ENCODE measurements at places on chromosomes 12 and 14.
A peak's percentile ranks its signal among the peaks of the same experiment; 100 is the strongest.

DNA sequence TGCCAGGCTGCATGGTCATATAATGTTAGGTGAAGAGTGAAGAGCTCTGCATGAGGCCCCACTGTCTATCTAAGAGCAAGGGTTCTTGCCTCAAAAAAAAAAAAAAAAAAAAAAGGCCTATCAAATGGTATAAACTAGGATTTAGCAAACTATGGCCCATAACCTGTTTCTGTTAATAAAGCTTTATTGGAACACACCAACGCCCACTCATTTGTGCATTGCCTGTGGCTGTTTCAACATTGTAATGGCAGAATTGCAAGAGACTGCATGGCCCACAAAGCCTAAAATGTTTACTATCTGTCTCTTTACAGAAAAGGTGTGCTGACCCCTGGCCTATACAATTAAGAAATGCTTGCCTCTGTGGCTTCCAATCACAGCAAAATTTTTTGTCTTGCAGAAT, 12.8 kb downstream of the PLEKHG7 start:
- DNase-seq = no peak

GRCh38 chr12:50564237-50564947, 59.6 kb downstream of the DIP2B start:
- no peak for DNase-seq

DNA sequence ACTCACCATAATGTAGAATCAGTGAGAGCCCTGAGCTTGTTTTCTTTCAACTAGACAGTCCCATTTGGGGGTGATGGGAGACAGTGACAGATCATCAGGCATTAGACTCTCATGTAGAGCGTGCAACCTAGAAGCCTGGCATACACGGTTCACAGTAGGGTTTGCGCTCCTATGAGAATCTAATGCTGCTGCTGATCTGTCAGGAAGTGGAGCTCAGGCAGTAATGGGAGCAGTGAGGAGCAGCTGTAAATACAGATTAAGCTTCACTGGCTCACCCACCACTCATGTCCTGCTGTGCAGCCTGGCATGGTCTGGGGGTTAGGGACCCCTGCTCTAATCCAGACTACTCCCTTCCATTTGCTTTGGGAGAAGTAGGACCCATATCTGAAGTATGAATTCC, 55.6 kb downstream of the FNTB start:
- no peak for DNase-seq

DNA sequence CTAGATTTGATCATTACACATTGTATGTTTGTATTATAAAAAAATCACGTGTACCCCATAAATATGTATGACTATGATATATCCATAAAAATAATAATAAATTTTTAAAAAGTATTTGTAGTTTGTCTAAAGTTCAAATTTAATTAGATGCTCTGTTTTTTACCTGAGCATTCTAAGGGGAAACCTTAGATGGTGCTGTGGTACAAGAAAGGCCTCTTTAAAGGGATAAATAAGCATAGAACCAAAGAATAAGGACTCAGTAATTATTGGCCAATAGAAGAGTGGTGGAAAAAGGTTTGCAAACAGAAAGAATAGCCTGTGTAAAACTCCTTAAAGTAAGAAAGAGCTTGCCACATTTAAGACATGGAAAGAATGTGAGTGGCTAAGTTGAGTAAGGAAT, 580.1 kb upstream of the SEL1L start:
- DNase-seq = no peak

- DNase-seq = no peak
Observed at GRCh38 chr12:67391034-67391433, 121.9 kb downstream of the CAND1 start.

- DNase-seq = no peak
Observed at GRCh38 chr12:111529424-111530368, 69.4 kb downstream of the ATXN2 start.

- no peak for DNase-seq
Observed at GRCh38 chr12:112977139-112977538, 1.2 kb upstream of the OAS2 start.

- DNase-seq = peak; percentile 58
Observed at GRCh38 chr12:53985994-53986685, 1.2 kb downstream of the HOXC10 start.

DNA sequence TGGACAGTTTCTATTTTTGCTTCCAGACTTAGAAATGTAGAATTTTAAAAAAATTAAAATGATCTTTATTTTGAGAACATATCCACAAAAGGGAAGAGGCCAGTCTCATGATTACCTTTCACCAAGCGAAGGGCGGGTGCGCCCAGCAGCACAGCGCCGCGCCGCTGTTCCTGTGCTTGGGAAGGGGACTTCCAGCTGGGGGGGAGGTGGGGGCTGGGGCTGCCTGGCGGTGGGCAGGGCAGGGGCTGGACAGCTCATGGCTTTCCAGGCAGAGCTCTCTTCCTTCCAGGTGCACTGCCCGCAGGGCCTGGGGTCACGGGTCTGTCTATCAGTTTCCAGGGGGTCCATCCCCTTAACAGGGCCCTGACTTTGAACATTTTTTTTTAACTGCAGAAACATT, 199.9 kb downstream of the TTC7B start:
- DNase-seq = no peak

DNA sequence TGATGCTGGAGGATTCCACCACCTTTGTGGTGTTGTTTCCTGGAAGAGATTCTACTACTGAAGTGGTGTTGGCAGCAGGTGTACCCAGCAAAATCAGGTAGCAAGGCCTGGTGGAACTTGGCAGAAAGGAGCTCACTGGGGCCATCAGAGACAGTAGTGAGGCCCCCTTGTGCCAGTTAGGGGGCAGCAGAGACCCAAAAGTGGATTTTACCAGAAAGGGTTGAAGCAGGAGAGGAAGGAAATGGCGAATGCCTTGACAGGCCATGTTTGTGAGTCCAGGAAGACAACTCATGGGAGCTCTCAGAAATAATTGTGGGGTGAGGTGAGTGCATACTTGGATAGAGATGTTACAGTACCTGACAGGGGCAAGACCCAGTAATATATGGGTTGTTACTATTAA, 137.7 kb upstream of the FGD4 start:
- DNase-seq = no peak

- no peak for DNase-seq
Observed at GRCh38 chr12:24360907-24361306, 411.4 kb upstream of the SOX5 start.

DNA sequence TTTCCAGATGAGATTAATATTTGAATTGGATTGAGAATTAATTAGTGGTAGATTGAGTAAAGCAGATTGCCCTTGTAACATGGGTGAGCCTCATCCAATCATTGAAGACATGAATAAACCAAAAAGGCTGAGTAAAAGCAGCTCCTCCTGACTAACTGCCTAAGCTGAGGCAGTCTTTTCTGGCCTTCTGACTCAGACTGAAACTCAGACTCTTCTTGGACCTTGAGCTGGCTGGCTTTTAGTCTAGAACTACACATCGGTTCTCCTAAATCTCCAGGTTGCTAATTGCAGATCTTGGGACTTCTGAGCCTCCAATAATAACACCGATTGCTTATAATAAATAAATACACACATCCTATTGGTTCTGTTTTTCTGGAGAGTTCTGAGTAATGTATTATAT, 24.0 kb downstream of the FKBP11 start:
- DNase-seq = no peak

DNA sequence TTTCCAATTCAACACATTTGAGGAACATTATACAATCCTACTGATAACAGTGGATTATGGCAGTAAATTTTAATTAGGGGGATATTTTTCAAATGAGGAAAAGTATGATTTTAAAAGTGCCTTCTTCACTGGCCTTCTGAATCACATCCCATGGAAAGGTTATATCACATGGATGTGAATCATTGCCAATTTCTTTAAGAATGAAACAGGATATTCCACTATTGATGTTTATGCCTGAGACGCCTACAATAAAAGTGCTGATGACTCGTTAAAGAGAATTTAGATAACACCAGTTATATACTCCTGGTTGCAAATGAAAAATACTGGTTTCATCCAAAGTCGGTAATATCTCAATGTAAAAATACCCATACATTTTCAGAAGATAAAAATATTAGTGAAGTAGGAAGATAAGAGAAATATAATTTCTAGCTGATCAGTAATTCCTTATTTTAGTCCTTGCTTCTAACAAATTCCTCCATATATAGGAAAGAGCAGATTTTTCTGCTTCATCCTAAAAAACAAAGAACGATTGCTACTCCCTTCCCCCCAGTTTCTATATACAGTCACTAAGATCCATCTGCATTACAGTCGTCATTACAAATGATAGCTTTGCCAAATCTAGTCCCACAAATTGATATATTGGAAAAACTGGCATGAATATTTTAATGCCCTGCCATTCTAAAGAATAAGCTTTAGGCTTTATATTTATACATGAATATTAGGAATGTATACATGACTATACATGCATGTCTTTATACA, 139.5 kb upstream of the SOX5 start:
- DNase-seq = no peak

GRCh38 chr12:109735051-109735521, 21.5 kb downstream of the FAM222A start:
- peak; percentile 53 for DNase-seq

GRCh38 chr12:56836317-56836716, 73.2 kb downstream of the HSD17B6 start:
- DNase-seq = no peak

DNA sequence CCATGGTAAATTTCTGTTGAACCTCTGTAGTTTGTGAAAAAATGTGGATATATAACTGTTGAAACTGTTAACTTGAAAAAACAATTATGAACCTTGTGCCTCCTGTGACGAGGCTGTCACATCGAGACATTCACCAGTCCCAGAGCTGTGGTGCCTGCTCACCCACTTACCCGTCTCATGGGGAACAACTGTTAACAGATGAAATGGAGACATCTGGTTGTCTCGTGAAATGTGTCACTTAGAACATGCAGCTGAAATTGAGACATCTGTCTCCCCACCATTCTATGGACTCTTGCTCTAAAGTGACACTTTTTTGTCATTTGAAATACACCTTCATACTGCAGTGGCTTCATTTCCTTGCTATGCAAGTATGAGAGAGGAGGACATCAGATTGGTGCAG, 240.6 kb downstream of the GXYLT1 start:
- no peak for DNase-seq

- DNase-seq = no peak
Observed at GRCh38 chr12:55991110-55991509, 6.0 kb upstream of the SUOX start.

DNA sequence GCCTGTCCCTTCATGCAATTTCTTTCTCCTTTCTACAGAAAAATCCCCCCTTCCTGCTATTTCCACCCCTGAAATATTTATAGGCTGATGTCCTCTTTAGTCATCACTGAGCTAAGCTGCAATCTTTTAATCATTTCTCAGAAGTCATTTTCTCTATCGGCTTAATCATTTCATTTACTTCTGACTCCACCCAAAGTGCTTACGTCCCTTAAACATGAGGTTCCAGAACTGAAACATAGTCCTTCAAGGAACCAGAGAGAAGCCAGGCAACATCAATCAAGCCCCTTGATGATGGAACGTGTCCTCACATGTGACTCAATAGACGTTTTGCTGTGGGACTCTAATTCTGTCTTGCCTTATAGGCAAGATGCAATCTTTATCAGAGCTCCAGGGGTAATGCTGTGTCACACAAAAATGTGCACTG, 148.7 kb upstream of the KRR1 start:
- no peak for DNase-seq

DNA sequence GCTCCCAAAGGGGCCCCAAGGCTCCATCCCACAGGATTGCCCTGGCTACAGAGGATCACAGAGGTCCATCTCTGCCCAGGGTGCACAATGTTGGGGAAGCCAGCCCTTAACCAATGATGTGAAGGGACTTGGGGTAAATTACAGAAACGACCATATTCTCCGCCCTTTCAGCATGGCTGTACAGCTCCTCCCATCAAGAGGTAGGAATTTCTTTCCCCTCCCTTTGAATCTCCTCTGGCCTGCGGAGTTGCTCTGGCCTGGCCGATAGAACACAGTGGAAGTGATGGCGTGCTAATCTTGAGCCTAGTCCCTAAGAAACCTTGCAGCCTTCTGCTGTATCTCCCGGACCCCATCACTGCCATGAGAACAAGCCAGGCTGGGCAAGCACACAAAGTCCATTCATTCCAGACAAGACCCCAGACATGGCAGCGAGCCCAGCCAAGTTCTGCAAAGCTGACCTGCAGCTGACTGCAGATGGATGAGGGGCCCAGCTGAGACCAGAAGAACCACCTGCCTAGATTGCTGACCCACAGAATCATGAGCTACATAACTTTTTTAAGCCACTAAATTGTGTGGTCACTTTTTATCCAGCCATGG, 6.9 kb upstream of the IFI27 start:
- no peak for DNase-seq

DNA sequence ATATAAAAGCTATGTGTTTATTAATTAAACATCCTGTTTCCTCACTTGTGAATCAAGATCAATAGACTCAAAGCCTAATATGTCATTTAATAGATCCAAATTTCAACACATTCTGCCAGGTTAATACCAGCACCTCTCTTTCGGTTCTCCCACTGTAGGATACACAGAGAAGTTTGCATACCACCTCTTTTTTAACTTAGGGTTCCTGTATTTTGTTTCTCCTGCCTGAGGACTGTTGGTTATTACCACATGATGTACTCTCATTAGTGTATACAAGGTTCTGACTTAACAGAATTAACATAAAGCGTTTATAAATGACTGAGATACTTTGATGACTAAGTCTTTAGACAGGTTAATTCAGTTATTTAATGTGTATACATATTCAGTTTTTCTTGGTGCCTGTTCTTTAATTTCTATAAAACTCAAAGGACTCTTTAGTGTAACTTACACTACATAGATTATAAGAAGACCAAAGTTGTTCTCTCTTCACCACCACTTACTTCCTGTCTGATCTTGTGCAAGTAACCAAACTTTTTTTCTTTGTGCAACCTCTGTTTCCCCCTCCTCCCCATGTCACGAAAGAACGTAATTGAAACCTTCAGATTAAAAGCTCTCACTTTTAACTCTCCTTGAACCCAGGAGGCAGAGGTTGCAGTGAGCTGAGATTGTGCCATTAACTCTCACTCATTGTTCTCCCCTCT, 89.8 kb upstream of the DNM1L start:
- DNase-seq = no peak

GRCh38 chr12:67790660-67791059, 142.1 kb downstream of the DYRK2 start:
- DNase-seq = no peak

GRCh38 chr14:58598804-58599525, 38.8 kb upstream of the DACT1 start:
- no peak for DNase-seq

DNA sequence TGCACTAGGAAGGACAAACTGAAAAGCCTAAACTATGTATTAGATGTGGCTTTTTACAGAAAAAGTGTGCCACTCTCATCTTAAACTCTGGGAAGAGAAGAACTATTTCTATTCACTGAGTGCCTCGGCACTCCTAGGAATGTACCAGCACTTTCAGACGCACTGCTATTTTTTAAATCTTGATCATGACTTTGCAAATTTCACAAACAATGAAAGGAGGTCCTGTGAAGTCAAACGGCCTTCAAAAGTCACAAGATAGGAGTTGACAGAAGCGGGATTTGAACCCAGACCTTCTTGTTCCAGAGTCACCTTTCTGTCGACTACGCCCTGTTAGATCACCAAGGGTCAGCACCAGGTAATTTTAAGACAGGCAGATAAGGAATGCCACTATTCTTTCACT, 365.4 kb downstream of the VRK1 start:
- no peak for DNase-seq

- DNase-seq = no peak
Observed at GRCh38 chr12:19895246-19896020, 456.1 kb downstream of the AEBP2 start.

GRCh38 chr12:90546511-90546910, 408.5 kb downstream of the CCER1 start:
- DNase-seq = no peak
